ENCODE measurements at places on chromosomes 1 and 21.

DNA sequence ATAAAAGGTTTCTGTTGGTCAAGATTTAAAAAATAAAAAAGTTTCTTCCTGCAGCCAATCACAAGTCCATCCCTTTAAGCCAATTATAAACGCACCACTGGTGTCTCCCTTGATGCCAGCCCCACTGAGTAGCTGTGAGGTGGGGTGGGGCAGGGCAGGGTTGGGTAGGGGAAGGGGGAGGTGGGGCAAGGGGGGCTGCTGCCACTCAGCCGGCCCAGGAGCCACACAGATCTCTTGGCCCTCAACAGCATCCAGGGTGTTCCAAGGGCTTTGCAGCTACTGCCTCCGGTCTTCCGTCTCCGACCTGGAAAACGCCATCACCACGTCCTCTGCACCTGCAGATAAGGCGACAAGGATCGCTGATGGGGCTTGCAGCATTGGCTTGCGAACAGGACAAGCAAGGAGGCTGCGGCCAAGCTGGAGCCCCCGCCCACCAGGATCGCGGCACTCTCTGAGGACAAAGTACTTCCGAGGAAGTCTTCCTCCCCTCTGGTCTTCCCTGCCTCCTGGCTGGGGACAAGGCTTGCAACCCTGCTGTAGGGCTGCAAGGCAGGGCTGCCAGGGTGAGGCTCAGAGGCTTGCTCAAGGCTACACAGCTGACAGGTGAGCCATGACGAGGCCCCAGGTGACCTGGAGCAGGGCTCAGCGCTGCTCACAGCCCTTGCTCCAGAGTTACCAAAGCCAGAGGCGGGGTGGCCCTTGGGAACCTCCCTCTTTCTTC is 26.8 kb upstream of the CLSTN1 start:
- no peak for DNase-seq

DNA sequence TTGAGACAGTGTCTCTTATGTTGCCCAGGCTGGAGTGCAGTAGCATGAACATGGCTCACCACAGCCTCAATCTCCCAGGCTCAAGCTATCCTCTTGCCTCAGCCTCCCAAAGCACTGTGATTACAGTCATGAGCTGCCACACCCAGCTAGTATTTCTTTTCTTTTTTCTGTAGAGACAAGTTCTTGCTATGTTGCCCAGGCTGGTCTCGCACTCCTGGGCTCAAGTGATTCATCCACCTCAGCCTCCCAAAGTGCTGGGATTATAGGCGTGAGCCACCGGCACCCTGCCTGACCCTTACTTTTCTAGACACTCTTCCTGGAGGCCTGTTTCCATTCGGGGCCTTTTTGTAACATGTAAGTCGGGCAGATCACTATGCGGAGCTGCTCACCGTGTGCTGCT is 30.1 kb upstream of the SRP9 start:
- DNase-seq = no peak

DNA sequence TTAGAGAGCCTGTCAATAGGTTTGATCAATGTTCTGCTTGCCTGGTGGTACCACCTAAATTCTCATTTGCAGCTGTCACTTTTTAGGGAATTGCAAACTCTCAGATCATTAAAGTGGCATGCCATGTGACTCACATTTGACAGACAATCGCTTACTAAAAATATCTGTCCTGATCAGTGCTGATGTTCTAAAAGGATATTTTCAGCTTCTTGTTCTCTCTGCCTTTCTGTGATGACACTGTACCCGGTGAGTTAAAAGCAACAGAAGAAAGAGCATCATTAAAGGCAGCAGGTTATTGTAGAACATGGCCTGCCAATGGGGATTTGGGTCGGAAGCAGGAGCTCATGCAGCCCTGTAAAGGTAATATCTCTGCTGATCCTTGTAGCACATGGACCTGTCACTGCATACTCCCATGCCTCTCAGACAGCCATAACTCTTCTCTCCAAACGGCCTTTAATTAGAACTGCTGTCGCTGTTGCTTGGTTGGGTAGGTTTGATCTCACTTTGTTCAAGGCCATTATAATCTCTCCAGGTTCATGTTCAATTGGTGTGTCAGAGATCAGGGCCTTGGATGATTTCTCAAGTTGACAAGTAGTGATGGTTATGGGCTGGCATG is 441.3 kb upstream of the DEPDC1 start:
- DNase-seq = no peak

DNA sequence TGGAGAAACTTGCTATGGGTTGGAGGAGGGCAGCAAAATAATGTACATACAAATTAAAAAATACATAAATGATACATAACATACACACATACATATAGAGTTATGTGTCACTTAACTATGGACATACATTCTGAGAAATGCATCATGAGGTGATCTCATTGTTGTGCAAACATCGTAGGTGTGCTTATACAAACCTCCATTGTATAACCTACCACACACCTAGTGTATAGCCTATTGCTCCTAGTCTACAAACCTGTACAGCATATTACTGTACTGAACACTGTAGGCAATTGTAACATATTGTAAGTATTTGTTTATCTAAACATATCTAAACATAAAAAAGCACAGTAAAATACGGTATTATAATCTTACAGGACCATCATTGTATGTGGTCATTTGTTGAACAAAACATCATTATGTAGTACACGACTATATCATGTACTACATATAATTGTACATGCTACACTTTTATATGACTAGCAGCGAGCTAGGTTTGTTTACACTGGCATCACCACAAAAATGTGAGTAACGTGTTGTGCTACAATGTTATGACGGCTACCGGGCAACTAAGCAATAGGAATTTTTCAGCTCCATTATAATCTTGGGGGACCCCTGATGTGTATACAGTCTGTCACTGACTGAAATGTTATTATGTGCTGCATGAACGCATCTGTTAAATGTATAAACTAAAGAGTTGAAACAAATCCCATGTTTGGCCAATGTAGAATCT is 35.5 kb downstream of the ITGB3BP start:
- peak; percentile 4 for DNase-seq

GRCh38 chr1:71785450-71785849 is 496.9 kb downstream of the NEGR1 start:
- DNase-seq = no peak

- peak; percentile 49 for DNase-seq
These were observed 3.5 kb upstream of the SSX2IP start for GRCh38 chr1:84693785-84694184.

DNA sequence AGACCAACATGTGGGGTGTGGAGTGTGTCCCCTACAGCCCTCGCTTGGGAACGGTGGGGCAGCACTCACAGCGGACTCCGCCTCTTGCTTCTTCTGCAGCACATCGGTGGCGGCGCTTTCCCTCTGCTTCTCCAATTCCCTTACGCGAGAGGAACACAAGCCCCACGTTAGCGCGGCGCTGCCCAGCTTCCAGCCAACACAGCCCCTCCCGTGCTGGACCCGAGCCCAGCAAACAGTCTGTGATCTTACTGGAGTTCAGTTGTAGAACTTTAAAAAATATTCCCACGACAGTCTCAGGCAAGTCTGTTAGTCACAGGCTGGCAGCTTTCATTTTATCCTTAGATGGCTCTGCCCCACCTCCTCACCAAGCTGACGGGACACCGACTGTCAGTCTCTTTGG is 13.6 kb downstream of the THAP3 start:
- peak; percentile 15 for DNase-seq

GRCh38 chr1:244239261-244239770 is 188.2 kb downstream of the ZBTB18 start:
- DNase-seq = no peak

GRCh38 chr1:48073798-48074530 is 76.8 kb upstream of the TRABD2B start:
- DNase-seq = no peak

DNA sequence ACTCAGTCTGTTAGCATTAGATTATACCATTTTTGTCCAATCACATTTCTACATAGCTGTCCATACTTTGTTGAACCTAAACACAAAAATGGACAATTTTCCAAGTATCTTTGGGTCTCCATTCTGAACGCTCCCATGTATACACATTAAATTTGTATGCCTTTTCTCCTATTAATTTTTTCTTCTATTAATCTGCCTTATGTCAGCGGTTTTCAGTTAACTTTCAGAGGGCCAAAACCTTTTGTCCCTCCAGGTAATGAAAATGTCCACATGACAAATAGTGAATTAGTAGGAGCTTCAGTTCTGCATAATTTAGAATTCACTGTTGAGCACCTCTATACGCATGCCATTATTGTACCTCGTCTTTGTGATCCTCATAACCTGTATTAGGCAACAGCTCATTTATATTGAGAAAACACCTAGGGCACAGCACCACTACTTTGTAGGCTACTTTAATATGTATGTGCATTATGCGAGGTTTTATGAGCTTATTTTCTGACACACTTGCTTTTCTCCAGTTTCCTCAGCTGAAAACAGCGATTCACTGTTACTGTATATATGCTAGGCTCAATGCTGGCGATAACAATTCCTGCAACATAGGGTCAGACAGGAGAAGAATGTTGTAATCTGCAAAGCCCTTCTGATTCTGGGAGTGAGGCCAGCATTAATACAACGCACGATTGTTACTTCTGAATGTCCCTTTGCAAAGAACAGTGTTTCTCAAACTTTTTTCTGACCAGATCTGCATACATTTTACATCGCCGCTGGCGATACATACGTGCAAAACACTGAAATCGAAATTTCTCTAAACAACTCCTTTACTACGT is 1.1 kb upstream of the ABCD3 start:
- peak; percentile 73 for DNase-seq

GRCh38 chr1:24769656-24770651 is 24.7 kb downstream of the CLIC4 start:
- DNase-seq = peak; percentile 87

- DNase-seq = no peak
These were observed 278.0 kb upstream of the KAZN start for GRCh38 chr1:14320518-14320917.

- DNase-seq = peak; percentile 72
These were observed 21.4 kb upstream of the RNF11 start for GRCh38 chr1:51214615-51215131.

DNA sequence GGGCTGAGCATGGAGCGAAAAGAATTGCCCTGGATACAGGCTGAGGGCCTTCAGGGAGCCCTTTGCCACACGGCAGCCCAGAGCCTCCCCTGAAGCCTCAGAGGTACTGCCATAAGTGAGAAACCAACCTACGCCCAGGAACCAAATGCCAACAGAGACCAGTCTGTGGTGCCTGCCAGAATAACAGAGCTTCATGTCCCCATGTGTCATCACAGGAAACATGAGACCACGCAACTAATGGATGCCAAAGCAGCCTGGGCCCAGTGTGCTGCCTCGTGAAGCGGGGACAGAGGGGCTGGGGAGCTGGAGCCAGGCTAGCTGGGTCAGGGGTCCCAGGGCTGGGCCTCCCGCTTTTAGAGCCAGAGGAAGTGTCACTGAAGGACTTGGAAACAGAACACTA is 18.7 kb upstream of the STUM start:
- no peak for DNase-seq

DNA sequence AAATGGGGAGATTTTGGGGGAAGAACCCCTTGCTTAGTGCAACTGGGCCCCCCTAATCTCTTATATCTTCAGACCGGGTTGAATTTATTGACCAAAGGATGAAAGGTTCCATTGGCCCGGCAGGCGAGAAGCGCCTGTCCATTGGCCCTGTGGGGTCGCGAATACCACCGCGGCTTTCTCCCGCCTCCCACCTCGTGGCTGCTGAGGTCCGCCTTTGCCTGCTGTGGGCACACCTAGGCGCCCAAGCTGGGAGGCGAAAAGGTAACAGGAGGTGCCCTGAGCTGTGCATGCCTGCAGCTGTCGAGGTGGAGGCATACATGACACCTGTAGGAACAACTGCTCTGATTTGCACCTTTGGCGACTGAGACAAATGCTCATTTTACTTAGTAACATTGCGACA is 21.1 kb upstream of the FLG2 start:
- no peak for DNase-seq

- no peak for DNase-seq
These were observed 57.6 kb upstream of the GNG12 start for GRCh38 chr1:67890857-67891256.

DNA sequence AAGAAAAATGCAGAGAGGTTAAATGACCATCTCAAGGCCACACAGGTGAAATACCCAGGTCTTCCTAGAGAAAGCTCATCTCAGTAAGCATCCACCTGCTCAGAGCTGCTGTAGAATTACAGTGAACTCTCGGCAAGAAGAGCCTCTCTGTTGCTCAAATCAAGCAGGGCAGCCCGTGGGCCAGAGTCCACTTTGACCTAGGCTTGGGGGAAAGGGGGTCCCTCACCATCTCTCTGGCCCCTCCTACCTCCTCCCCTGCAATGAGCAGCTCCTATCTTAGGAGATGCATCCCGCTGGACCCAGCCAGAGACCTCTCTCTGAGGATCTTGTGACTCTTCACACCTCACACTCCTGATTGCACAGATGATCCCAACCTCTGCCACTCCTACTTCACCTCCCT is 364.7 kb downstream of the PTPRU start:
- no peak for DNase-seq

DNA sequence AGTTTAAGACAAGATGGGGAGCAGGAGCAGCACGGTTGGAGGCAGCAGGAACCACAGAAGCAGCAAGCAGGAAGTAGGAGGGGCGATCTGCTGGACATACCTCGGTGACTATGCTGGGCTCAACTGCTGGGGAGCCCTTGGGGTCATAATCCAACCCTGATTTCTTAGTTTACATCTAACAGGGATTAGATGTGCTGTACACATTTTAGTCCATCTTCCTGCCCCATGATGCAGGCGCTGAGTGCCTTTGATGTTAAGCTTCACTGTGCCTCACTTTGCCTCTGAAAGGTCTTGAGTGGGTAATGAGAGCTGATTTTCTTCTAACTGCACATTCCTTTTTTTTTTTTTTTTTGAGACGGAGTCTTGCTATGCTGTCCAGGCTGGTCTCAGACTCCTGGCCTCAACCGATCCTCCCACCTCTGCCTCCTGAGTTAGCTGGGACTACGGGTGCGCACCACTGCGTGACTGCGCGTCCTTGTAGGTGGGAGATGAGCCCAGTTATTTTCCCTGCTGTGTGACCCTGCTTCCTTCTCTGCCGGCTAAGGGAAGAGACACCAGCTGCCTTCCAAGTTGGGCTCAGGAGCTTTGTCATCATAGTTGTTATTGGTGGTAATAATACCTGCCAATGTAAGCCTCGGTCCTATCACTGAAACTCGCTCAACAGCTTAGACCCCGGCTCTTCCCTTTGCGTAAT is 1.1 kb upstream of the RCAN3 start:
- peak; percentile 26 for DNase-seq

GRCh38 chr1:168187177-168187576 is 8.4 kb downstream of the TIPRL start:
- DNase-seq = no peak

DNA sequence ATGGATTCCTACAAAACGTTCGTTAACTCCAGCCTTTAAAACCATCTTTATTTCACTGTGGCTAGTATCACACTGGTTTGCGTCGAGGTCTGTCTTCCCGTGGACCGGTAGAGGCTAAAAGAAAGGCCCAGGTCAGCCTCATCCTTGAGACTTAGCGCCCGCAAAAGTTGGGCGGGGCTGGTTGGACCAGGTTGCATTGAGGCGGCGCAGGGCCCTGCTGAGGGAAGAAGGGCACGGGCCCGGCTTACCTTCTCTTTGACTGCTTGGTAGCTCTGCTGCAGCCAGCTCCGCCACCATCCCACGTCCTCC is 455 bp downstream of the BSDC1 start:
- DNase-seq = peak; percentile 14

DNA sequence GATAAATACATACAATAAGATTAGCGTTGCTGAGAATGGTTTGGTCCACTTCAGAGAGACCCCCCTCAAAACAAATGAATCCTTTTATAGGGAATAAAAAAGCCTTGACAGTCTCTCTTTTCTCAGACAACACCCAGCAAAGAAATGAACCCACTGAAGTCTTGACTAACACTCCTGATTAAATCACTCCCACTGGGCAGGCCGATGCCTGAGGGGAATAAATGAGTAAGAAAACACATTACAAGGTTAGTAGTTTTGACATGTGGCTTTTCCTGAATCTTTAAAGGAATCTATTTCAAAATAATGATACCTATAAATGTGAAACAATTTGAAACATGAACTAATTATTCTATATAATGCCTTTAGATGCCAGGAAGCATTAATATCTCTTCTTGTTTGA is 146.9 kb upstream of the POGK start:
- no peak for DNase-seq

All from foreskin fibroblast (primary cell).